Neural crest cell (in vitro differentiated cells): ENCODE measurements at places on chromosomes 7 and 10. TPM values are rescaled to one million over a fixed set of nuclear protein-coding genes. Genes with fewer than 3 reads are reported as not detected.

The PAX4 gene
- total RNA-seq = not detected in 2 replicates

The TRPV5 gene
- total RNA-seq = 0.07 TPM in 1 of 2 replicates, not detected in the other

The ZCCHC24 gene
- total RNA-seq = 24.3 and 26.5 TPM in 2 replicates

The CRTAC1 gene
- total RNA-seq = 0.82 and 1.1 TPM in 2 replicates

The LRRC4 gene
- total RNA-seq = 67.5 and 67.6 TPM in 2 replicates

The LRRC18 gene
- total RNA-seq = not detected in 2 replicates

DNA sequence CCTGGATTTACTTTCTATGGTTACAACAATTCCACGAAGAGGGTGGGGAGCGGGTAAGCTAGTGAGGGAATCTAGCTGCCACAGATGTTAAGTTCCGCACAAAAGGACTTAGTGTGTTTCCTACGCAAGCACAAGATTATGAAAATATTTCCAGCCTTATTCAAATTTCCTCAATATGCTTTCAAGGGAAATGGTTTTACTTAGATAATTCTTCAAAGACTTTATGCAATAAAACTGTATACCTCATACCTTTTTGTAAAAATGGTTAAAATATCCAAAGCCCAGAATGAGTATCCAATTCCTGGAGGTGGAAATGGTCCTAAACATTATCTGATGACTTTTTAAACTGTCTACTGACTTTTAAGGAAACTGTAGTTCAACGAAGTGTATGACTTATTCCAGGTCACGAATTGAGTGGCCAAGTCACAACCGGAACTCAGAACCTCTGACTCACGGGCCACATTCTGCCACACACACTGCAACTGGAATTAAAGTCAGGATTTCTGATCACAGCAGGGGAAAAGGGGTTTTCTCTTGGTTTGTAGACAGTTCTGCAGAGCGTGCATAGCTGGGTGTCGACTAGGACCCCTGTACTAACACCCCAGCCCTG is 20.2 kb upstream of the INSIG1 start:
- DNase-seq = no peak

- DNase-seq = no peak
These were observed 23.0 kb downstream of the SGCE start for GRCh38 chr7:94633014-94633341.

GRCh38 chr7:88363869-88364268 is 57.2 kb upstream of the STEAP4 start:
- DNase-seq = no peak

GRCh38 chr10:46253076-46254006 is 33.5 kb upstream of the ANTXRL start:
- no peak for DNase-seq

GRCh38 chr10:5576780-5577624 is 52.2 kb downstream of the CALML3 start:
- DNase-seq = no peak

DNA sequence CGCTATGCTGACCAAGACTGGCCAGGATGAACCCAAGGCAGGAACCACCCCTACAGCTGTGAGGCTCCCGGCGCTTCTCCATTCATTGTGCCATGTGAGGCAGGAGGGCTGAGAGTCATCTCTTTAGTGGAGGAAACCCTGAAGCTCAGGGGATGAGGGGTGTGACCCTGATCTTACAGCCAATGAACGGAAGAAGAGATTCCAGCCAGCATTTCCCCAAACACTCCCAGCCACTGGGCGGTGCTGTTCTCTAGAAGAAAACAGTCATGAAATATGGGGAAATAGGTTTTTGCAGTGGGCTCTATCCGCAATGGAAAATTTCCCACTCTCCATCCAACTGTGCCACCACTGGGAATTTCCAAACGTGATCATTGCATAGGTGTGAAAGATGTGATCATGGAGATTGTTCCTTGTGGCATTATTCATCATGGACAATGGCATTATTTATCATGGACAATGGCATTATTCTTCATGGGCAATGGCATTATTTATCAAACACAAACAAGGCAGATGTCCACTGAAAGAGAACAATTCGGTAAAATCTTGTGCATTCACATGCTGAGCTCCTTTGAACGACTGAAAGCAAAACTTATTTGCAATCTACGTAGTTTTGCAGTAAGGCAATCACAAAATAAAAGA is 14.0 kb upstream of the SLC18A2 start:
- DNase-seq = no peak

DNA sequence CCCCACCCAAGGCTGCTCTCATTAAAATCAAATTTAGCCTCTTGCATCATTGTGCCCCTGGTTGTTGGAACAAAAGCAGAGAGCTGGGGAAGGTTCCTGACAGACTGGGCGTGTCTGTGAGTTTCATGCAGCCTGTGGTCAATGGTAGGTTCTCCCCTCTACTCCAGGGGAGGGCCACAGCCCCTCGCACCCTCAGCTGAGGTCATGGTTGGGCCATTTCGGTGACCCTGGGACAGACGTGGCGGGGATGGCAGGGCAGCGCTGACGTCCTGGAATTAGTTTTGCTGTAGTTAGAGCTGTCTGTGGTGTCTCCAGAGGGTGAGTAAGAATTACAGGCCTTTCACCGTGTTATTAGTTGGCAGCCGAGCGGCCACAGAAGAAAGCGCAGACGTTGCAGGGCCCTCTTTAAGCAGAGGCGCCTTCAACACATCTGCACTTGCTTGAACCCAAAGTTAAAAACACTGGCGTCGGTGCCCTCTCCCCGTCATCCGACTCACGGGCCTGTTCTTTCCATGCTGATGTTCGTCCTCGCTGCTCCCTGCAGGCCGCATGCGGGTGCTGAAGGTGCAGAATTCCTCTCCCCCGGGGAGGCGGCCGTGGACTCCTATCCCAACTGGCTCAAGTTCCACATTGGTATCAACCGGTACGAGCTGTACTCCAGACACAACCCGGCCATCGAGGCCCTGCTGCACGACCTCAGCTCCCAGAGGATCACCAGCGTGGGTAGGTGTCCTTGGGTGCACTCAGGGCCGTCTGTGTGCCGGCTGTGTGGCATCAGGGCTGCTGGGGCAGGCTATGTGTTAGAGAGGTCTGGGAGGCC is 2.8 kb downstream of the FAM20C start:
- DNase-seq = no peak

DNA sequence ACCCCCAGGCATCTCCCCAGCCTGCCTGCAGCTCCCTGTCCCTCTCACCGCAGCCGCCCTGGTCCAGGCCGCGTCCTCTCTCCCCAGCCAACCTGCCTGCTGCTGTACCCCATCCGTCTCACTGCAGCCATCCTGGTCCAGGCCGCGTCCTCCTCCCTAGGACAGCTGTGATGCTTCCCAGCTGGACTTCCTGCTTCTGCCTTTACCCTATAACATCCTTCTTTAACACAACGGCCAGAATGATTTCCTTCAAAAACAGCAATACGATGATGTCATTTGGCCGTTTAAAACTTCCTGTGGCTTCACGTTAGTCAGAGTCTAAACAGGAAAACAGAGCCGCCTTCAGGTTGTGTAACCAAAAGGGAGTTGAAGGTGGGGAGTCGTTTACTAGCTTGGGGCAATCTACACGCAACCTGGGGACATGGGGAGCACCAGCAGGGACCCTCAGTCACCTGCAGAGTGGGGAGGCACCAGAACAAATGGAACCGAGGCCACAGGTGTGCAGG is 32.2 kb upstream of the ZFAND2A start:
- DNase-seq = no peak

DNA sequence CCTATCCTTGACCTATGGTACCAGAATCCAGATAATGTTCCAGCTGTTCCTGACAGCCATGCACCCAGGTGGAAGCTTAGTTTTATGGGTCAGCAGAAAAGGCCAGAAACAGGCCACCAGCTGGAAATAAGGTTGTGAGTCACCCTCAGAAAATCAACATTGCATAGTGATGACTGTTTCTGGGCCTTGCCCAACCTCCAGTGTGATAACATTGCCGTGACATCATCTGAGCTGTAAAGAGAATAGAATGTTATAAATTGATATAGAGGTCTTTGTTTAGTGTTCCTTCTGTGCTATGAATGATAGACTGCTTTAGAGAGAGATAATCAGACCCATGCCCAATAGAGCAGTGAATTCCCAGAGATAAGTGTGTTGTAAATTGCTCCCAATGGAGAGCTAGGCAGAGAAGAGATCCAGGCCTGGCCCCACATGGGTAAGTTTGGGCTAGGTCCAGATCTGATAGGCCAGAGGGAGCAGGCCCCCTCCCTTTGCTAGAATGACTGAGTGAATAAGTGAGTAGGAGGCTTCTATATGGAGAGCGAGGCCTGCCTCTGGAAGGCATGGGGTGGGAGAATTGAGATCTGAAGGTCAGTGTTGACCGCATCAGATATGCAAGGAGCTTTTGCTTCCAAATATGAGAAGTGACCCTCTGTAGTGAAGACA is 14.2 kb upstream of the HPS1 start:
- no peak for DNase-seq

DNA sequence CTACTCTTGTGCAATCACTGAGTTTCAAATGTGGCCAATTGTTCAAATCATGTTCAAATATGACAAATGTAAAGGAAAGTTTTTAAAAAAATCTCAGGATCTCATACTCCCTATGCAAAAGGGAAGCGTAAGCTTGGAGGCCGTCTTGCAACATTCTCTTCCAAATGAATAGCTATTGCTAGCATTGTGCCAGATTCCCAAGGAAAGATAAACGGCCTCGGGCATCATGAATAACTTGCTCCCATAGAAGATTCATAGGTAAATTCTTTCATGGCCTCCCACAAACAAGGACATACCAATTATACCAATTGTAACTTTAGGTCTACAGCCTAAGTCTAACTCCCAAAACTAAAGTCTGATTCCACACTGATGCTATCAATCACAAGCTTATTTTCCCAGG is 416.9 kb downstream of the THSD7A start:
- DNase-seq = no peak

- DNase-seq = no peak
These were observed 131.1 kb upstream of the PTPRZ1 start for GRCh38 chr7:121741896-121742295.

DNA sequence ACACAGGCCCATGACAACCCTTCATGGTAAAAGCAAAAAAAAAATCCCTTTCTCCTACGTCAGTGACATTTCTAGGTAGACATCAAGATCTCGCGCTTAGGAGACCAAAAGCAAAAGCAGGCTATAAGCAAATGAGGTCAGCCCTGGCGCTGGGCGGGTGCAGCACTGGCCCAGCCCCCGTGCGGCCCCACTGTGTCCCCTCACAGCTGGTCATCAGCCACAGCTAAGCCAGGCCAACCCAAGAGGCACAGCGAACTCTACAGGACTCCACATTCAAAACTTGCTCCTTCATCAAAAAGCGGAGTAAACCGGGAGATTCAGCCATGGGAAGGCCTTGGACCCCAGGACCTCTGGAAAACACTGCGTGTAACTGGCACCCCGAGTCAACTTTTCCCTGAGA is 113.7 kb downstream of the PTPRN2 start:
- DNase-seq = no peak

DNA sequence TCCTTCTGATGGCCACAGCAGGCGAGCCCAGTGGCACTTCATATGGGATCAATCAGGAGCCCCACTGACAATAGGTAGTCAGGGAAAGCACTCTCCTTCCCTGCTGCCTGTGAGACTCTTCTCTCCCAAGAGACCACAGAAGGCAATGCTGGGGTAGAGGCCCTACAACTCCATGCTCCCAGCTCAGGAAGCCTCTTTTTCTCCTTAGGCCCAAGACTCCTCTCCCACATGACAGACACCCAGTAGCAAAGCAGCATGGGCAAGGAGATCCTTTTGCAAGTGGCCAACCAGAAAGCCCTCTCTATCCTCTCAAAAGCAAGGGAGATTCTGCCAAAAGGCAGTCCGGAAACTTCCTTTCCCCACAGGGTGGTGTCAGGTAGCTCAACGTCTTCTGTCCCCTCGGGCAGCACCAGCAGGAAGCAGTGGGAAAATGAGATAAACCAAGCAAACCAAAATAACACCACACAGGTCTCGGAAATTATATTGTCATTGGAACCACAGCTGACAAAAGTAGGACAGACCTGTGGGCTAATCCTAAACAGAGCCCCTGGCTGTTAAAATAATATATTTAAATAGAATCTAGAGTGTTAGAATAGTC is 172.7 kb upstream of the GDF10 start:
- no peak for DNase-seq

- DNase-seq = no peak
These were observed 38.8 kb upstream of the DNAH11 start for GRCh38 chr7:21504021-21504420.

DNA sequence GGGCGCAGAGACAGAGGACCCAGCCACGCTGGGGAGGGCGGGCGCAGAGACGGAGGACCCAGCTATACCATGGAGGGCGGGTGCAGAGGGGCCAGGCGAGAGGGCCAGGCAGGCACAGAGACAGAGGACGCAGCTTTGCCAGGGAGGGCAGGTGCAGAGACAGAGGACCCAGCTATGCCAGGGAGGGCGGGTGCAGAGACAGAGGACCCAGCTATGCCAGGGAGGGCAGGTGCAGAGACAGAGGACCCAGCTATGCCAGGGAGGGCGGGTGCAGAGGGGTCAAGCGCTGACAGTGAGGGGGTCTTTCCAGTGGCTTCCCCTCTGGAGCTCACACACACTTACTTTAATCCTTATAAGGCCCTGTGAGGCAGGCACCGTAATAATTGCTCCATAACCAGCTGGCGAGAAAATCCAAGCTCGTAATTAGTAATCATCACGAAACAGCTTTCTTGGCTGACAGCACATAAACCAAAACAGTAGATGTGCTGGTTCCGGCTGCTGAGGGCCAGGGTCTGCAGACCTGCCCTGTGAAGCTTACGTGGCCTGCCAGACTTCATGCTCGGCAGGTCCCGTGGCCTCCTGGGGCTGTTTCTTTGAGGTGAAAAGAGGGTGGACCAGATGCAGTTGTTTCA is 137.2 kb downstream of the VIPR2 start:
- no peak for DNase-seq
